AG08396 (cell line): ENCODE measurements at places on chromosomes 1 and 21.

DNA sequence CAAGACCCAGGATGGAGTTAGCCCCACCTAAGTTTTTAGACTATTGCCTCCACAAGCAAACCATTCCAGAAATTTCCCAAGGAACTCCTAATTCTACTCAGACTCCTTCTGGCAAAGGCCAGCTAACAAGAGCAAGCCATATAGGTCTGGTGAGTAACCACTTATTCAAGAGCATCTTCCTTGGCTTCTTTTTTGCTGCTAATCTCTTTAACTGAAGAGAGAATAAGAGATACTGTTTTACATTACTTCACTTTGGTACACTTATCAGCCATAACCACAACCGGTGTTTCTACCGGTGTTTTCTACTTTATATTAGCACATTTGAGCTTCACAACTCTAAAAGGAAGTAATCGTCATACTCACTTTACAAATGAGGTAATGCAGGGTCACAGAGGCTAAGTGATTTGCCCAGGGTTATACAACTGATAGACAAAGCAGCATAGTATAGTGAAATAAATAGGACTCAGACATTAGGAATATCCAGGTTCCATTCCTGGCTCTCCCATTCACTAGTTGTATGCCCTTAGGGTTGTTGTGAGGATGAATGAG lies 1.7 kb upstream of the EPS15 start:
- DNase-seq: no peak

GRCh38 chr1:86000601-86001000 lies 156.0 kb downstream of the COL24A1 start:
- DNase-seq: no peak

DNA sequence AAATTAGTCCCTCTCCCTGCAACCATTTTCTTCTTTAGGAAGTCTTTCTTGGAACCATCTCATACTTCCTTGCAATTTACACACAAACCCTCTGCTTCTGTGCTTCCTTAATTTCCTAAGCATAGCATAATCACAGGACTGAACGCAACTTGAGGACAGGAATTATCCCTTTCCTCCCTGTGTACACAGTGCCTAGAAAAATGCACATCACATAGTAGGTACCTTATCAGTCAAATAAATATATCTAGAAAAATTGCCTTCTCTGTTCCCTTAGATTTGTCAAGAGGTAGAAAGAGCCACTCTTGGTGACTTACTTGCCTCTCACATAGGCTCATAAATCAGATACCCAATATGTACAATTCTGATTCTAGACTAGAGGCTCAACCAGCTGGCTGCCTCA lies 4.9 kb downstream of the ASPM start:
- DNase-seq: no peak

GRCh38 chr1:69744381-69744780 lies 176.7 kb downstream of the LRRC7 start:
- no peak for DNase-seq

GRCh38 chr1:89206373-89206772 lies 7.6 kb upstream of the GBP4 start:
- no peak for DNase-seq

DNA sequence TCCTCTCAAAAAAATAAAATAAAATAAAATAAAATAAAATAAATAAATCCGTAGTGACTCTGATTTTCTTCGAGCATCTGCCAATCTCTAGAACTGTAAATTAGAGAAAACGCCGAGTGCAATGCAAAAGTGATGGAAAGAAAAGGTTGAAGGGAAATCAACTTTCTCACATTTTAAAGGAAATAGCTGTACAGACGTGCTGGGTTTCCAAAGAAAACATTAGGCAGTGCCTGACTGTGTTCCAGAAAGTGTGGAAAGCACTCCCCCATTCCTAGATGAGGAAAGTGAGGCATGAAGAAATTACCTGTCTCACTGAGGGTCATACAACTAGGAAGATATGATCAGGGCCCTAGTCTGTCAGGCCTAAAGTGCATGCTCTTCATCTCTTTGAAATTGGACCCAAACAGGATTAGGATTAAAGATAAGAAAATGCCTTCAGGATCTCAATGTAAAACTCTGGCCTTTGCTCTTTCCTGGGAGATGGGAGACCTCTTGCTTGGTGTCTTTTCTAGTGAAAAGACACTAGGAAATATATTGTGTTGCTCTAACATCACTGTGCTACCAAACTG lies 1.8 kb upstream of the PTPN14 start:
- DNase-seq: no peak

DNA sequence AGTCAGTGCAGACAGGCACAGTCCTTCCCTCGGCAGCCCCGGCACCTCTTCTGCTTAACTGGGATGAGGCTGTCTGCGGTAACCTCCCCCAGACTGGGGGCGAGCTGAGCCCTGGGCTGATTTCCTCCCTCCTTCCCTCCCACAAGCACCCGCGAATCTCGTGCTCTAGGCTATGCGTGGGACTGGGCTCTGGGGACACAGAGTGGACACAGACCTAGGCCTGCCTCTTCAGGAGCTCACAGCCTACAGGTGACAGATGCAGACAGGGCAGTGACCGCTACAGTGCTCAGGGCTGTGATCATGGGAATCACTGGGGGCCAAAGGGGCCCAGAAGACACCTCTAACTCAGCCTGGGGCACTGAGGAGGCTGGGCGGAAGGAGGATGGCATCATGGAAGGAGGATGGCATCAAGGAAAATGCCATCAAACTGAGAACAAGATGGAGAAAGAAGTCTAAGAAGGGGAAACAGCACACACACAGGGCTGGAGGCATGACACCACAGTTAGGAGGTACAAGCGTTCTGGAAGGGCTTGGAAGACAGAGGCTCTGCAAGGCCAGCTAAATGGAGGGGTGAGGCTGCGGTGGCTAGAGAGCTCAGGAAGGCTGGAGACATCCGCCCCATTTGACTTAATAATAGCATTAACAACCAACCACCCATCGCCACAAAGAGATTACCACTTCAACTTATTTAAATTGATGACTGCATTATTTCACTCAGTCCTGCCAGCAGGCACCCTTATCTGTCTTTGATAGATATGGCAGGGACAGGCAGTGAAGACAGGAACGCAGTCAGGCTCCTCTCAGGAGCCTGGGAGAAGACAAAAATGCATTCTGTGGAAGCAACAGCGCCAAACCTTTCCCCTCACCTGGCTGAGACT lies 4.2 kb downstream of the TTC39A start:
- no peak for DNase-seq

GRCh38 chr1:17108360-17108759 lies 10.9 kb downstream of the PADI2 start:
- no peak for DNase-seq

DNA sequence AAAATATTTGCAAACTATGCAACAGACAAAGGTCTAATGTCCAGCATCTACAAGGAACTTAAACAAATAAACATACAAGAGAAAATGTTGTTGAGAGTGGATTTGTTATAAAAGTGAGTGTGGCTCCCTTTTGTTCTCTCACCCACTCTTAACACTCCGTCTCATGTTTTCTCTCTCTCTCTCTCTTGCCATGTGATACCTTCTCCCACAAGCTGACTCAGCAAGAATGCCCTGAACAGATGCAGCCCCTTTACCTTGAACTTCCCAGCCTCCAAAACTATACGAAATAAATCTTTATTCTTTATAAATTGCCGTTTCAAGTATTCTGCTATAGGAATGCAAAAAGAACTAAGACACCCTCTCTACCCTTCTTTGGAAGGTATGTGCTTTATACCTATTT lies 234.1 kb downstream of the ADGRL2 start:
- DNase-seq: no peak

DNA sequence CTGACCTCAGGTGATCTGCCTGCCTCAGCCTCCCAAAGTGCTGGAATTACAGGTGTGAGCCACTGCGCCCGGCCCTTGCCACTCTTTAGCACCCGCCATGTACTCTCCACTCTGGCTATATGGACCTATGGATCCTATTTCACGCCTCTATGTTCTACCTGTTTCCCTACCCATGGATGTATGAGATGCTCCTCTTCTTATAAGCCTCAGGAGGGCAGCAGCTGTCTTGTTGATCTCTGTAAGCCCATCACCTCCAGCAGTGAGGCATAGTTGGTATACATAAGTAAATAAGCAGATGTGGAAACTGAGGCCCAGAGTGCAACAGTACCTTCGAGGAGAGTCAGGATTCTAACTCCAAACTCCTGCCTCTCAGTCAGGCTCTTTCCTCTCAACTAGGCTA lies 24.7 kb upstream of the ARTN start:
- DNase-seq: no peak

- DNase-seq: no peak
Observed at GRCh38 chr1:226489718-226490425, 58.7 kb upstream of the STUM start.

- no peak for DNase-seq
Observed at GRCh38 chr1:28893403-28894102, 20.8 kb upstream of the EPB41 start.

- no peak for DNase-seq
Observed at GRCh38 chr1:212260557-212261355, 24.5 kb upstream of the PPP2R5A start.

DNA sequence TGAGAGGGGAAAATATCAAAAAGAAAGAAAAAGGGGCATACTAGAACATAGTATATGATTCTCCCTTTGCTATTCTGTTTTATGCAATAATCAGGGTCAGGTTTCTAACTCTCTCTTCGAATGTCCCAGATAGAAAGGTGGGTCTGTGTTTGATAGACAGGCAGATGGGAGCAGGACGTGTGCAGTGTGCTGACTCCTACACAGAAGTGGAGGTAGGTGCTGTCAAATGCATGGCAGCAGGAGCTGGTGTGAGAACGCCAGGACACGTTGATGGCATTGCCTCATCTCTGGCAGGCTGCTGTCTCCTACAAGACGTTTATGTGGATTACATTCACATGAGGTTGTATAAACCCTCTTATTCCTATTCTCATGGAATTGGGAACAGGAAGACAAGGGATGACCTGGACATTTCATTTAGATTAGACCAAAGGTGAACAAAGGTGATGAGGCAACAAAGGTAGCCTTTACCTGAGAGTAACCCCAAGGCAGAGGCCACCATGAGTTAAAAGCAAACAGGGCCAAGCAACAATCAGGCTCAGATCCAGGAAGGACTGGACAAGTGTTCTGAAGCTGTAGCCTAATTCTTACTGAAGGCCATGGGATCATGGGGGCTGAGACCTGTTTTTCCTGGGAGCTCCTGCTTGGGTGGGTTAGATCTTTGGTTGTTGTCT lies 37.8 kb downstream of the KCNK1 start:
- DNase-seq: no peak

GRCh38 chr1:230563591-230563990 lies 78.7 kb upstream of the COG2 start:
- DNase-seq: no peak

- DNase-seq: peak; percentile 96
Observed at GRCh38 chr1:37556712-37557196, at the start of gene DNALI1. DNALI1 (plus strand) TSS chr1:37556940; CDS start chr1:37556995, 55 bp downstream.

DNA sequence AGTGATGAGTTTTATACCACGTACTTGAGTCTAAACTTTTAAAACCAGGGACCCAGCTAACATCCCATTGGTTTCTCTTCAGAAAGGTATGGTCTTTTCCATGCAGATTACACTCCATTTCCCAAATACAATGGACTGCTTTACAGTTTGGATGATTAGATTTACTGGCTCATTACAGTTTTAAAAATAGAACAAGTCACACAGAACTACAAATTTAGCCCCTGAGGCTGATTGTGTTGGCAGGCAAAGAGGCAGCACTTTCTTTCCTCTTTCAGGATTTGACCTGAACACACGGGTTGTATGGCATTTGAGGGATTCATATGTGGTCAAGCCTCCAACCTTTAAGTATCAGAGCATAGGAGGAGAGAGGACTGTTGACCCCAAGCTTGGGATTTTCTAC lies 21.8 kb upstream of the VTCN1 start:
- no peak for DNase-seq

GRCh38 chr1:153548722-153549688 lies at the start of gene S100A3:
S100A3 (minus strand) TSS chr1:153549258; CDS start chr1:153548485, 773 bp downstream.
- peak; percentile 82 for DNase-seq

GRCh38 chr1:41444246-41444645 lies 40.2 kb downstream of the EDN2 start:
- no peak for DNase-seq

DNA sequence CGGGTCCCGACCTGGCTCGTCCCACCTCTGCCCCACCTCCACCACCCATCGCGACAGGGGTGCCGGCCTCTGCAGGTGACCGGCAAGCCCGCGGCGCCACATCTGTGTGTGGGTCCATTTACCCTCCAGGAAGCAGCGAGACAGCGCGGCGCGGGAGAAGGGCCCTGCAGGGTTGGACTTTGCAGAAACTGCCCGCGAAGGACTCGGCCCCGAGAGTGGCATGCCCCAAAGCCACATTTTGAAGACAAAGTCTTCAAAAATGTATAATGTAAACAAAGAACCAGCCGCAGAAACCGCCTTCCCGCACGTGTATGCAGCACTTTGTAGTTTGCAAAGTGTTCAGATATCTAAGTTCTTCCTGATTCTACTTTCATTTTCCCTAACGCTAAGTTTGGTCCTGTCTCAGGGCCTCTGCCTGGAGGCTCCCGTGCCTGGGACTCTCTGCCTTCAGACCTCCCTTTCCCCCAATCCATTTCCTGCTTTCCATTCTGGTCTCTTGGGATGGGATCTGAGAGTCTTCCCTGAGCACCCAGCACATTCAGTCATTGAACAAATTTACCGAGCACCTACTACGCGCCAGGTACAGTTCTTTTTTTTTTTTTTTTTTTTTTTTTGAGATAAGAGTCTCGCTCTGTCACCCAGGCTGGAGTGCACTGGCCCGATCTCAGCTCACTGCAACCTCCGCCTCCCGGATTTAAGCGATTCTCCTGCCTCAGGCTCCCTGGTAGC lies 524 bp upstream of the TMCO4 start:
- peak; percentile 85 for DNase-seq

DNA sequence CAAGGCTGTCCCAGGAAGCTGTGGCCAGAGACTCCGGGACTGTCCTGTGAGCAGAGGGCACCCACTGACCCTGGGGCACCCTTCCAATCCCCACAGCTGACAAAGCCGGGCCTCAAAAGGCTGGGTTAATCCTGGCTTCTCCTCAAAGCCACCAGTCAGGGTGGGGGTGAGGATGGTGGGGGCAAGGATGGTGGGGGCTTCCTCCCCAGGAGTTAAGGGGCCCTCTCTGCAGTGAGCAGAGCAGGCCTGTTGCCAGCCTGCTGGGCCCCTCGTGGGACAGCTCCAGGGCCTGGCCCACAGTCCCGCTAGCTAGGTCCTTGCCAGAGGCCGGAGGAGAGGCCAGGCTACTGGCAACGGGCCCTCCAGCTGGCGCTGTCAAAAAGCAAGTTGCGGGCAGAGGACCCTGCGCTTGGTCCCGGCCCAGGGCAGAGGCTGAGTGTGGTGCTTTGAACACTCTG lies 37.9 kb upstream of the CCDC27 start:
- DNase-seq: no peak

GRCh38 chr1:169630006-169630405 lies at the start of gene SELP:
SELP (minus strand) TSS chr1:169630124; CDS start chr1:169630074, 50 bp downstream.
- no peak for DNase-seq

- DNase-seq: peak; percentile 98
Observed at GRCh38 chr1:1890506-1891348, at the start of gene GNB1. GNB1 (minus strand) TSS chr1:1891087; CDS start chr1:1825453, 65,634 bp downstream.
